Stimulated activated CD8-positive, alpha-beta memory T cell treated with anti-CD3 and anti-CD28 coated beads, Interleukin-7, amount 100 ng/mL, for 1 hour (primary cell): ENCODE measurements at places on chromosomes 12 and 14.

DNA sequence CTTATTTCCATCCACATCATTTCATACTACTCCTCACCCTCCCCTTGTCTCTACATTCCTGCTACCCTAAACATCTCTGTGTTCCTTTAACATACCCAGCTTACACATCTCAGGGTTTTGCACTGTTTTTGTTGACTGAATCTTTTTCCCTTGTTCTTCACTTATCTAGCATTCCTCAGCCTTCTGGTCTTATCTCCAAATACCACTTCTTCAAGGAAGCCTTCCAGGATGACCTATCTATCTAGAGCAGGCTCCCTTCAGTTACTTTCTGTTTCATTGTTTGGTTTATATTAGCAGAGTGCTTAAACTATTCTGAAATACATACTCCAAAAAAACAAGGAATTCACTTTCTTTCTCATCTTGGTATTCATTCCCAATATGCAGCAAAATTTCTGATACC is 353.1 kb downstream of the NAV3 start:
- no peak for DNase-seq

GRCh38 chr12:95259368-95259767 is 41.8 kb downstream of the VEZT start:
- DNase-seq, result no peak

DNA sequence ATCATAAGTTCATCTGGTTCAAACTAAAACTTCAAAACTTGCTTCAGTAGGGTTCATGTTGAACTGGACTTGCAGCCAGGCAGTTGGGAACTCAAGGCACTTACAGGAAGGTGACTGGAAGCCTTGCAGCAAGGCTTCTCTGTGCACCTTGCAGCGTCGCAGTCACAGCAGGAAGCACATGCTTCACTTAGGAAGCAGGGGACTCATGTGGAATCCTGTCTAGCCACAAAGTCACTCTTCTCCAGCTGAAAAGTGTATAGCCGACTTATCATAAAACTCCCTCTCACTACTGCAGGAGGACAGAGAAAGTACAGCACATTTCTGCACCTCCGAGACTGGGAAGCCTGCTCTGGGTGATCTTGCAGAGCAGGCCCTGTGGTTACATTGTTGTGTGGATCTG is 114.0 kb upstream of the PRB2 start:
- DNase-seq, result no peak

DNA sequence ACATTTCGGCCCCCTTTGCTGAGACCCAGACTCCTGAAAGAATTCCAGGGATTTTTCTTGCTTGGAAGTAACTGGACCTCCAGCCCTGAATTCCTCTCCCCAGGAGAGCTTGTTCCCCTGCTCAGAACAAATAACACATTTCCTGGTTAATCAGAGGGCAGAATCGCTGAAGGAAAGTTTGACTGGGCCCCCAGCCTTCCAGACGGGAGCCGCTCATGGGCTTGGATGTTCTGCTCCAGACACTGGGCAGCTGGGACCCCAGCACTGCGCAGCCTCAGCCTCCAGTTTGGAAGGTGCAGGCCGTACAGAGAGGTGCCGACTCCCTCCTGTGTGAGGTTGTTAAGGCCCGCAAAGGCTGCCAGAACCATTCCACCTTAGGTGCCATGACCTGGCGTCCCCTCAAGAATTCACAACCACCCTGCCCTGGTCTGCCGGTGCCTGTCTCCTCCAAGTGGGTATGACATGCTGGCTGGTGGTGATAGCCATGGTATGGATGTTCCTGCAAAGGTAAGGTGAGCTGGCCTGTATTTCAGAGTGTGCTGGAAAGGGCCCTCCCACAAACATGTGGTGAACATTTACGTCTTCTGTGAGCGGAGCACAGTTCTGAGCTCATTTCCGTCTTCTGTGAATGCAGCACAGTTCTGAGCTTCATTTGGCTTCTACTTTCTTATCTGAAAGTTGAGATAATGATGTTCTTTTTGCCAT is 5.1 kb upstream of the LTBP2 start:
- DNase-seq, result no peak

DNA sequence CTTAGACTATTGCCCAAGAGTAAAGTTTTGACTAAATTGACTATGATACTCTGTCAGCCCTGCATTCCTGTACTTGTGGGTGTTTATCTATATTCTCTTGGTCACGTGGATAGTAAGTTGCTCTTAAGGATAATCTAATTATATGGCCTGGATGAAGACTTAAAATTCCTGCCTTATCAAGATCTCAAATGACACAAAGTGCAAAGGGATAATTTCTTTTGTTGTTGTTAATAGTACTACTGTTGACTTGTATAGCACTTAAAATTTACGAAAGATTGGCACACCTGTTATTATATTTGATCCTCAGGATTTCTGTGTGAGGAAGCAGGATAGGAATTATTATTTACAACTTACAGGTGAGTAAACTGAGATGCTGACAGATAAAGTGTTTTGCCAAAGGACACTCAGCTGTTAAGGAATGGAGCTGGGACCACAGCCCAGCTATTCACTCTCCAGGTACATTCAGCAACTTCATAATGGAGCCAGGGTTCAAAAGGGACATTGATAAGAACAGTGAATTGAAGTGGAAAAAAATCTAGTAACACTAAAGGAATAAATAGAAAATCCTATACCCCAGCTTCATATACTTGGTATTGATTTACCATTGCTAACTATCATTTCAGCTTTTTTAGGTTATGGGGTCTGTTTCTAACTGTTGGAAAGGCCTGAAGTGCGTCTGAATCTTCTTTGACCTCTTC is 53.4 kb upstream of the EVL start:
- no peak for DNase-seq

DNA sequence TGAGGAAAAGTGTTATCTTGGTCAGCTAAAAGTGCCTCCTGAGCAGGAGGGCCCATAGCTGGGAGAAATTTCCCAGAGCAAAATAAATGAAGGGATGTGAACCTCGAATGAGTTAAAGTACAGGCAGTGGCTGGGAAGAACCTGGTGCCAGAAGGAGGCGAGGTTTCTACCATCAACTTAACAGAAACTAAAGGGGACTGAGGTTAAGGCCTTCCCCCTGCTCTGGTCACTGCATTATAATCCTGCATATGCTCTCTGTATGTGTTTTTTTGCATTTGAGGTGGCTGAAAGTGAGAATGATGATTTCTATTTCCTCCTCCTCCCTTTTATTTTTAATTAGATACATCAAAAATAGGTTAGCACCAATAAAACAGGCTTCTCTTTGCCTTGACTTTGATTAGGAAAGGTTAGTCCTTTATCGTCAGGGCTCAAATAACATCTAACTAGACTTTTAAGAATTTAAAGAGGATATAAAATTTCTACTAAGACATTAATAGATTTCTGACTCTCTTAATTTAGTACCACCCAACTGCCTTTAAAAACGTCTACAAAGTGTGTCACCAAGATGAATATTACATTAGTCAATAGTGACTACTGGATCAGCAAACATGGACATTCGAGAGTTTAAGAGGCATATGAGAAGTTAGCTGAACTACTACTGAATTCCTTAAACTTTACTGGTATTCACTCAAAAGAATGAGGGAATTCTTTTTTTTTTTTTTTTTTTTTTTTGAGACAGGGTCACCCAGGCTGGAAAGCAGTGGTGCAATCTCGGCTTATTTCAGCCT is 49.2 kb downstream of the GALNT4 start:
- no peak for DNase-seq

- no peak for DNase-seq
Measured at GRCh38 chr12:108597559-108598471, at the start of gene TMEM119. Gene TMEM119 (minus strand): TSS chr12:108598084. CDS start chr12:108592383, 5,701 bp downstream.

- no peak for DNase-seq
Measured at GRCh38 chr14:65208548-65208947, 106.2 kb upstream of the MAX start.

- DNase-seq, result no peak
Measured at GRCh38 chr14:90570461-90570860, 173.6 kb downstream of the CALM1 start.

DNA sequence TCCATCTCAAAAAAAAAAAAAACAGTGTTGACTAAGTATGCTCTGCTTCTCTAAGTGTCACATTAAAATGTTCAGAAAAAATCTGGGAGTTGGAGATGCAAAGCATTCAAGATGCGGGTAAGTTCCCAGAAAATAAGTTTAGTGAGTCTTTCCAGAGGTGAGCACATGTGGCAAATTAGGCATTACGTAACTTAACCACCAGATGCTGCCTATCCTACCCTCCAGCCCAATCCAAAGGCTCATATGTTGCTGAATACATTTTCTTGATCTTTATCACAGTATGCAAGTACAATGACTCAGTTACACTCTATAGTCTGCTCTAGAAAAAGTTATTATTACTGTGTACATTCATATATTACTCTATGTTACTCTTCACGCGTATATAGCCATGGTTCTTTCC is 3.6 kb downstream of the SLC2A14 start:
- DNase-seq, result no peak

DNA sequence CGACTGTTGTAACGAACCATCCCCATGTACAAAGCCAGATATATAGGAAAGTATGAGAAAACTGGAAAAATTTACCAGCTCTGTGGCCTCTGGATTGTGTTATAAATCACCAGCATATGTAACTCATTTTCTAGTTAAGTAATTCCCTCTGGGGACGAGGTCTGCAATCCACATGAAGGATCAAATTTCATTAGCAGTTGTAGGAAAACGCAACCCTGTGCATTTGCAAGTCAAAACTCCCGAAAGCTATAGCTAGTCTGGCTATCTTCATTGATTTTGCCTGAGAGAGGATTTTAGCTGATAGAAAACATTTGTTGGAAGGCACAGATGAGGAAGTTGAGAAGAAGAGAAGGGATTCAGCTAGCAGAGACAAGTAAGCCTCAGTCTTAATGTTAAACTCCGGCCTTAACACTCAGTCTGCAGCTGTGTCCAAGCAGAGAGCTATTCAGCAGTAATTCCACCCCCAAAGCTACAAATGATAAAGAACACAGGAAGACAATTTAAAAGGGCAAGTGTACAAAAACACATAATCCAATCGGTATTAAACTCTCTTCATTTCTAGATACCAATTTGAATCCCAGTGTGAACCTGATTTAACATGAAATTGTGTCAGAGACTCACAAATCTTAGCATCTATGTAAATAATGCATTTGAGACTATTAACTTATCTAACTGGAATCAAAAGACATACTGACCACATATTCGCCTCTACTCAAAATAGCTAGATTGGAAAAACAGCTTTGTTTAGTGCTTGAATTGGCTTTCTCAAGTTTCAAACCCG is 54.2 kb upstream of the CERS5 start:
- DNase-seq, result no peak

- DNase-seq, result no peak
Measured at GRCh38 chr12:45918818-45919217, 71.6 kb downstream of the SCAF11 start.

DNA sequence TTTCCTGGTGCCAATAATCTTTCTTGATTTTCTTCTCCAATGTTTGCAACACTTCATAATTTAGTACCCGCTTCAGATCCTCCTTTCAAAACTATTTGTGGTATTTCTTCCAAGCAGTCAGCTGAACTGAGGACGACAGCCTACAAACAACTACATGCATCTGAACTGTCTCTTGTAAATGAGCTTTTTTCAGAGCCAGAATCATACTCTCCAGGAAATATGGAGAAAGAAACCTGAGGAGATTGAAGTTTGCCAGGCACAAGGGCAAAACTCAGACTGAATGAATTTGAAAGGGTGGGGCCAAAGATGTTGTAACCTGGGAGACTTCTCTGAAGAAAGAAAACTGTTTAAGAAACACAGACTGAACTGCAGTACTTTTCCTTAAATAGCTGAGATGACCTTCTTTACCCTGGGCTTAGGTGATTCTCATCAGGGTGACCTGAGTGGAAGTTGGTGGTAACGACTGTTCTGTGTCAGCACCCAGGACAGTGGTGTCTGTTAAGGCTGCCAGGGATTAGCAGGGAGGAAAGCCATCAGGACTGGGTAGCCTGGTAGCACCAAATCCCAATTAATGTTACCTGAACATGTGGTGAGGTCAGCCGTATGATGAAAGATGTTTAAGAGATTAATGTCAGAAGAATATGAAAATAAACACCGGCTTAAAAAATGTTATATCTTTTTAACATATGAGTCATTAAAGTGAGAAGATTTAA is 95.0 kb downstream of the TGFB3 start:
- no peak for DNase-seq

DNA sequence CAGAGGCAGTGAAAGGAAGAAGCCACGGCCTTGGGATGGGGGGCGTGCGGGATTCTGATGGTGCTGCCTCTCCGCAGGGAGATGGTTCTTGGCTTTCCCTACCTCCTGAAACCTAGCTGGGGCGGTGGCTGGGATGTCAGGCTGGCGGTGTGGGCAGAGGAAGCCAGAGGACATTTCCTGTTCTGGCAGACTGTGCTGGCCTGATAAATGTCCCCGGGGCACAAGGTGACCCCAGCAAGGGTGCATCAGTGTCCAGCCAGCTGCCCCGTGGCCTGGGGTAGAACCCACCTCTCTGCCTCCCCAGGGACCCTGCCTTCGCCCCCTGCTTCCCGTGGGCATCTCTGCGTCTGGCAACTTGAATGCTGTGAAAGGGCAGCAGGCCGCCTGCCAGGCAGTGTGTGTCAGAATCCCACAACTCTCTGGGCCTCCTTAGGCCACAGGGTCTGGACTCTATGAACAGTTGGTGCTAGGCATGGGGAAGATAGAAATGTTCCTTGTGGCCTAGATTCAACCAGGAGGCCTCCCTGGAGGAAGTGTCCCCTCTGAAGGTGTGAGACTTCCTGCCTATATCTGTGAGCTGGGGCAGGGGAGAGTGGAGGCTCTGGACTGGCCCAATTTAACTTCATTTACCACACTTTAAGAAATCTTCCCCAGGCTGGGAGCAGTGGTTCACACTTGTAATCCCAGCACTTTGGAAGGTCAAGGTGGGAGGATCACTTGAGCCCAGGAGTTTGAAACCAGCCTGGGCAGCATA is 4.9 kb downstream of the SH2B3 start:
- DNase-seq, result no peak

DNA sequence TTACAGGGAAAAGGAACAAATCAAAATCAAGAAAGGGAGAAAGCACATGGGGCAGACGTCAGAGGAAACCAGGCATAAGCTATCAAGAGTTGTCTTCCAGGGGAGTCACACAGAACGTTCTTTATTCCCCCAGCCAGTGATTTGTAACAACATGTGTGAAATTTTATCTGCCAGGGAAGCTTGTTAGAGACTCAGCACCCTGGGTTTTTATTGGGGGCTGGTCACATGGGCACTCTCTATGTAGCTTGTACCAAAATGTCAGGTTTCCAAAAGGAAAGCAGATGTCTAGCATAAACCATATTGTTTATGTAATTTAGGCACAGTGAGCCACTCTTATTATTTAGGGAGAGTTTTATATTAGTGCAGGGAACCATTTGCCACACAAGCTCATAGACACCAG is 440.4 kb upstream of the DCN start:
- no peak for DNase-seq

- no peak for DNase-seq
Measured at GRCh38 chr12:52515927-52516831, 4.0 kb downstream of the KRT5 start.

DNA sequence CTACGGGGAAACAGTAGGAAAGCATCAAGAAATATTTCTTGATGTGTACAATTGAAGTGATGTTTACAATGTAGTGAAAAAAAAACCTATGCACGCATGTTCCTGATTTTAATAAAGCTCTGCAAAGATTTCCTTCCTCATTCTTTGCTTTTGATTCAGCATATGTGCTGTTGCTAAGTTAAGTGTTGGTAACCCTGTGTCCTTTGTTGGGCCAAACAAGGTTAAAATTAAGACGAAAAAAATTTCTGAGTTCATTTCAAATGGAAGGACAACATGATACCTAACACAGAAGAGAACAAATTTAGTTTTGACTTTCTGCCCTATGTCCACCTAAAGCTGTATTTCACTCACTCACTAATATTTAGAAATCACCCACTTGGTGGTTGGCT is 62.8 kb downstream of the PPP2R5C start:
- DNase-seq, result no peak

- peak; percentile 20 for DNase-seq
Measured at GRCh38 chr14:64447876-64448670, 17.2 kb upstream of the AKAP5 start.
